G401 (cell line): ENCODE measurements at places on chromosomes 3 and 15. TPM values are rescaled to one million over a fixed set of nuclear protein-coding genes. Genes with fewer than 3 reads are reported as not detected.

The TMEM45A gene
- total RNA-seq = 2.2 and 4.7 TPM in 2 replicates

The TNNC1 gene
- total RNA-seq = 86.7 and 117 TPM in 2 replicates

The FBXO40 gene
- total RNA-seq = not detected in 2 replicates

The MST1R gene
- total RNA-seq = not detected in 2 replicates

The ANKRD63 gene
- total RNA-seq = 8.4 and 14.9 TPM in 2 replicates

The ITGA11 gene
- total RNA-seq = 11.6 TPM in 1 of 2 replicates, not detected in the other

The CYP11A1 gene
- total RNA-seq = not detected in 2 replicates

The SLC51A gene
- not detected in 2 replicates for total RNA-seq

The DMXL2 gene
- total RNA-seq = 21.3 and 25.0 TPM in 2 replicates

The CCK gene
- total RNA-seq = not detected in 2 replicates

The APOD gene
- total RNA-seq = 1.3 and 2.9 TPM in 2 replicates

The CHAC1 gene
- 12.4 and 12.9 TPM in 2 replicates for total RNA-seq

The MOBP gene
- total RNA-seq = not detected in 2 replicates

The RFTN1 gene
- 11.6 and 21.3 TPM in 2 replicates for total RNA-seq
